ENCODE measurements at places on chromosomes 12 and 14.

DNA sequence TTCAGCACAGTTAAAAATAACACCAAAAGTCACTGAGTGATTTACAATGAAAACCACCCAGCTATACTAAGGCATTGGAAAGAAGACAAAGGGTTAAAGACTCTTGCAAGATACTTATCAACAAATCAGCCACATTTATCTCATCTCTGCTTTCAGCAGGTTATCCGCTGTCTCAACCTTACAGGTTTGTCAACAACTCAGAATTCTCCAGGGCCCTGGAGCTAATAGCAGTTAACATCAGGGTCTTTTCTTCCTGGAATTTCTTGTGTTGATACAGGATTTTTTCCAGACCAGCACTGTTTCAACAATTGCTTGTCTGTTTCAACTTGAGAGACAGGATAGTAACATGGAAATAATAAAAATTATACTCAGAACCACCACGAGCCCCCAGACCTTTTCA, 3.5 kb downstream of the PKP2 start:
- DNase-seq, result no peak

GRCh38 chr12:27779416-27779919, 565 bp upstream of the KLHL42 start:
- DNase-seq, result peak; percentile 23

- no peak for DNase-seq
These were observed 15.0 kb upstream of the FAM181A start for GRCh38 chr14:93911975-93912615.

- no peak for DNase-seq
These were observed 534 bp downstream of the PPP2R3C start for GRCh38 chr14:35121026-35121886.

DNA sequence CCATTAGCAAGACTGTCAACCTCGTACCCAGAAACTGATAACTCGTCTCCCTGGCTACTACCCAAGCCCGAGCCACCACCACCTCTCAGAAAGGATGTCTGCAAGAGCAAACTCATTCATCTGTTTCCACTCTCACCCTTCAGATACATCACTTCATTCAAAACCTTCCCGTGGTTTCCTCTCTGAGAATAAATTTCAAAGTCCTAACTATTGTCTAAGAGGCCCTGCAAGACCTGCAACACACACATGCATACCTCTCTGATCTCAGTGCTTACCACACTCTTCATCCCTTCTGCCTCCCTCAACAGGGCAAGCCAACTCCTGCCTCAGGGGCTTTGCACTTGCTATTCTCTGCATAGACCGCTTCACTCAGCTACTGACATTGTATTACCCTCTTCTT, 40.6 kb downstream of the PPP1R13B start:
- no peak for DNase-seq

DNA sequence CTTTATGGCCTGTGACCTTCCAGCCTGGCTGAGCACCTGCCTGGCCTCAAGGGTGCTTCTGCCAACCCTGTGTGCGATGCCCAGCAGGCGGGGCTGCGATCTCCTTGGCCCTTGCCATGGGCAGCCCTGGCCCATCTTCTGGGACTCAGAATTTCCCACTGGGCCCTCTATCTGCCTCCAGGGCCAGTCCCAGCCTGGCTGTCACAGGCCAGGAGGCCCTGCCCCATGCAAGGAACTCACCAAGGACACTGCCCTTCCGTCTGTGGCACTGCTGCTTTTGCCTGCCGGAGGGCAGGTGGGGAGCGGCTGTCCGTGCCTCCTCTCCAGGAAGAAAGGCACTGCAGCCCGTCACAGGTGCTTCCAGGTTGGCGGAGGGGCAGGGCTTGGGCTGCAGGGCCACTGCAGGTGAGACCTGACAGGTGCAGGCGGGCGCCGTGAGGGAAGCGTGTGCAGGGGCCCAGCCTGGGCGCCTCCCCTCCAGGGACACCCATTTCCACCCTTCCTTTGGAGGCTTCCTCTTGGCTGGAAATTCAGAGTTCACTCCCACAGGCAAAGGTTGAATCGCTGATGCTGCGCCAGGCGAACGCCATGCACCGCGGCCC, 177.8 kb downstream of the KIF26A start:
- no peak for DNase-seq

DNA sequence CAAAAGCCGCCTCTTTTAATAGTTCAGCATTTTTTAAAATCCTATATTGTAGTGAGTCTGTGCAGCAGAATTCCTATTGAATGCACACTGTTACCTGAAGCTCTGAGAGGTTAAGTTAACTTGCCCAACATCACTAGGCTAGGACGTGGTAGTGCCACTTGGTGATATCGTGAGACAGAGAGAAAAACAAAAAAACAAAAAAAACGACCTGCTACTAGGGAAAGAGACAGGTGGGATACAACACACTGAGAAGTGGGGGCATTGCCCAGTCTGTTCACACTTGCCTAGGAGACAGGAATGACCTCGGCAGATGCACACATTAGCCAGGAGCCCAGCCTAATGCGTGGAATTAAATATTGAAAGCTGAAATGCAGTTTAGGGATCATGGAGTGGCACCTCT, 129.7 kb upstream of the CCND2 start:
- DNase-seq, result no peak

GRCh38 chr14:28247491-28247890, 519.1 kb upstream of the FOXG1 start:
- no peak for DNase-seq

DNA sequence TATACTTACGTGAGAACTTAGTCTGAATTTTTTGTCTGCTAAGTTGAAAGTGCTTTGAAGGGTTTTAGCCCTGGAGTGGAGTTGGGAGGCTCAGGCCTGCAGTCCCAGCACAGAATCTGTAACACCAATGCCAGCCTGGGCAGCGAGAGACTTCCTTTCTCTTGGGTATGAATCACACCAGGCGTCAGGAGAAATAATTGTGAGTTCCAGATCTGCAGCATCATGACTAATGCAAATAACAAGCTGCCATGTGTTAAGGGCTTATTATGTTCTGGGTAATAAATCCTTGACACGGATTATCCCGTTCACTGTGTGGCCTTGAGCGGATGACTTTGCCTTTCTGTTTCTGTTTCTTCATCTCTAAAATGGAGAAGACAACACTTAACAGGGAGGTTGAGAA, 70.6 kb downstream of the B4GALNT3 start:
- DNase-seq, result no peak

- DNase-seq, result no peak
These were observed 962.8 kb downstream of the GALC start for GRCh38 chr14:87030197-87030596.

- no peak for DNase-seq
These were observed 61.1 kb upstream of the COCH start for GRCh38 chr14:30813216-30813615.

- DNase-seq, result no peak
These were observed 169.1 kb upstream of the TBX3 start for GRCh38 chr12:114852976-114853529.

GRCh38 chr12:3574986-3575385, 84.0 kb downstream of the PRMT8 start:
- DNase-seq, result no peak

- no peak for DNase-seq
These were observed 64.9 kb downstream of the MIPOL1 start for GRCh38 chr14:37262649-37263048.

GRCh38 chr12:124774462-124775167, 89.0 kb downstream of the SCARB1 start:
- no peak for DNase-seq

DNA sequence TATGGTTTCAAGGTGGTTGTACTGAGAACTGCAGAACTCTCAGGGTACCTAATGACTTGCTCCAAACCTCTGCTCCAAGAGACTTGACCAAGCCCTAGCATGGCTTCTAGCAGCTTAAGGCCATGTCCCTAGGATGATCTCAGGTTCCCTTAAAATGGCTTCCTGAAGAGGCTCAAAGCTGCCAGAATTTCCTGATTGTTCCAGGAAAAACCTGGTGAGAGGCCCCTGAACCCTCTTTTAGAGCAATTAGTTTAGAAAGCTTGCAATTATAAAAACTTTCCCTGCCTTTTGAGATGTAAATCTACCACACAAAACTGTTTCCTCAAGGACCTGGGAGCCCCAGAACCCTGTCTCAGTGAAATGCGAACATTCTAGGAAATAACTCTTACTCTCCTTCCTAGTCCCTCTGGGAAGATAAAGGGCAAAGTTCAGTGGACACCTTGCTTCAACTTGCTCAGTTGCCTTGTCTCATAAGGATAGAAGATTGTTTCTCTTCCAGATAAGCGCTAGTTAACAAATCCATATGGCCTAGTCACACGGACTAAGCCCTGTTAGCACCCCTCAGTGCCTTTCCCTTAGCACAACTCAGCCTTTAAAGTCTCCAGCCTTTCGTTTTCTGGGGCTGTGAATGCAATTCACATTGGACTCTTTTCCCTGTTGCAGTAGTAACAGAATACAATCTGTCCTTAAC, 2.5 kb downstream of the CMAS start:
- DNase-seq, result no peak

DNA sequence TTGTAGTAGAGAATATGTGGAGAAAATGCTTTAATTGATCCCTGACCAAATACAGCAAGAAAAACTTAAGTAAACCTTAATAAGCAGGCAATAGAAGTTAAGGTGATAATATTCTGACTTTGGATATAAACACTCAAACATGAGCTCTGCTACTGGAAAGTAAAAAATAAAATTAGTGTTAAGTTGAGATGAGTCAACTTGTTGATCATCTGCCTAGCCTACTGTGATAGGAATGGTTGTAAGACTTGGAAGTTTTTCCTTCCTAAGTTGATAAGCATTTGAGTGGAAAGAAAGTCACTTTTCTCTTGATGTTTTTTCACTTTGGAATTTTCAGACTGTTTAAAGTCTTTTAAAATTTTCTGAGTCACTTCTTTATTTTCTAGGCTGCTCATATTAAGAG, 26.0 kb downstream of the ADIPOR2 start:
- DNase-seq, result no peak

- DNase-seq, result no peak
These were observed 13.2 kb upstream of the INF2 start for GRCh38 chr14:104676130-104676693.

- no peak for DNase-seq
These were observed 39.5 kb downstream of the WASHC3 start for GRCh38 chr12:102022286-102022685.

DNA sequence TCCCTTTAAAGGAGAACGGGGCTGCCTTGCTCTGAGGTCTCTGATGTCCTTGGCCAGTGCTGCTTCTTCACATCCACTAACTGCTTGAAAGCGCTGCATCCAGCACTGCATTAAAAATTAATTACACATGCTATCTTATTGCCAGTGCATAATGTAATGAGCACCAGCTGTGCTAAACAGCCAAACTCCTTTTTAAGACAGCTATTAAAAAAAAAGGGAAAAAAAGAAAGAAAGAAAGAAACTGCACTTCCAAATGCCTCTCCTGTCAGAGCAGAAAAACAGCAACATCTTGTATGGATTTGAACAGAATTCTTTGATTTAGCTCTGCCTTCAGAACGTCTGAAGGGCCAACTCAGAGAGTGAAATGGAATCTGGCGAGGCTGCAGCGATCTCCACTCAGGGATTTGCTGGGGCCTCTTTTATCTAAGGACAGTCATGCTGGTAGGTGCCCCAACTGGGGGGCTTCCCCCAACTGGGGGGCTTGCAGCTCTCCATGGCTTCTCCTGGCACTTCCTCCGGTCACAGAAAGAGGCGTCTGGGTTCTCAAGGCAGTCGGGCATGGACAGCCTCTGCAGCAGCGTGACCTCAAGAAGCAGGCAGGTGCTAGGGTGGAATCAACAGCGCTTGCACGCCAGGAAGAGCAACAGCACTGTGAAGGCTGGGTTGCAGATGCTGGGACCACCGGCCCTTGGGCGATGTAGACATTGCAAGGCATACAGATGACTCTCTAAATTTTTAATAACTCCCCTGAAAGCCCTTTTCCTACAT, 46.4 kb downstream of the BCL11B start:
- DNase-seq, result no peak

DNA sequence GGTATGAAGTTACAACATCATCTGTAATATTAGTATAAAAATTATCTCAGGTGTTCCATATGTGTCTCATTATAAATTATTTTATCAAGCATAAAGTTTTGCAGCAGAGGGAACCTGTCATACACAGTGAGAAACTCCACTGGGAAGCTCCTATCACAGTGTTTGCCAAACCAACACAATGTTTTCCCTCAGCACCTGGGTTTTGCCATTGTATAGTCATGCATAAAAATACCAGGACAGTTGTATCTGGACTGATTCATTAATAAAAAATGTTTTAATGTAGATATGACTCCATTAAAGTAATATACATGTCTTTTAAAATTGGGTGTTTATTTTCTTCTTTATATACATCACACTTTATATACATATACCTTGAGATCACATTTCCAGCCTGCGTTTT, 56.6 kb downstream of the METTL25 start:
- DNase-seq, result no peak

- peak; percentile 86 for DNase-seq
These were observed 78.2 kb downstream of the PHLDA1 start for GRCh38 chr12:75953312-75953906.

DNA sequence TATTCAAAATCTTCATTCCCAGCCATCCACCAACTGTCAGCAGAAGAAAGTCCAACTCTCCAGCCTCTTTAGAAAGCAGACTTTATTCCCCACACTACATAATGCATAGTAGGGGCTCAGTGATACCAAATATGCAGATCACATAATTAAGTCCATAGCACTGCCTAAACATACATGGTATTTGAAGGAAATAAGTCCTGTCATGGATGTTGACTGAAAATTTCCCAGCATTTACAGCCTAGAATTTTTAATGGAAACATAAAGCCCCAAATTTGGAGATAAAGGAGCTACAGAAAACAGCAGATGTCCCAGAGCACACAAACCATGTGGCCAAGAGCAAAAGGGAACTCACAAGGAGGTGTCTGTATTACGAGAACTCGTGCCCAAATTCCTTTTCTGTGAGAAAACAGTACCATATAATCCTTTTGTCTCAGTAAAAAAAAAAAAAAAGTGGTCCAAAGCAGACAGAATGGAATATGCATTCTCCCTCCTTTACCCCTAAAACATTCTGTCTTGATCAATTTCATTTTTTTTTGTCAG, 920.5 kb downstream of the NRXN3 start:
- no peak for DNase-seq

DNA sequence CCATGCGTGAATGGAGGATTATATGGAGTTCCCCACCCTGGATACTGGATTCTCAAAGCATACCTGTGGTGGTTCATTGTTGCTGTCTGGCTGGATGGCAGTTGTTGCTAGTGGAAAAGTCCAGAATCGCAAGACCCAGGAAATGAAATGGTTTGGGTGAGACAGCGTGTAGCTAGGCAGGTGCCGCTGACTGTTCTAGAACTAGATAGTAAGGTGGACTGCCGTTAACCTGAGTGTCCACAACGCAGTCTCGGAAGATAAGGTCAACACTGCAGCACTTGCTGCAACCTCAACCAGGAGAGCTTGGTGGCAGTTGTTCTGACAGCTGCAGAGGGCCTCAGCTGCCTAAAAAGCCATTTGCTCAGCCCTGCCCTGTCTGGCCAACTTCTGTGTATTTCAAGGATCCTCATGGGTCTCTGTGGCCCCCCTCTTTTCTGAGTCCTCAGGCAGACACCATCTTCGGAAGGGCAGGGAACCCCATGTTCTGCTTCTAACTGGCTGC, 15.5 kb upstream of the IRF2BPL start:
- DNase-seq, result no peak

Data from LoVo (cell line).